PC-3 (cell line): ENCODE measurements at places on chromosomes 11 and 22. TPM values are rescaled to one million over a fixed set of nuclear protein-coding genes. Genes with fewer than 3 reads are reported as not detected.

- no peak overlapping the region for H3K4me3 ChIP-seq
- no peaks in the 10 kb centered on the region for H3K27me3 ChIP-seq
- no peaks in the 10 kb centered on the region for H3K4me1 ChIP-seq
- H3K27ac ChIP-seq = no peak overlapping the region
- no peak for DNase-seq
These were observed 17.8 kb downstream of the KCTD17 start for GRCh38 chr22:37069319-37069718.

DNA sequence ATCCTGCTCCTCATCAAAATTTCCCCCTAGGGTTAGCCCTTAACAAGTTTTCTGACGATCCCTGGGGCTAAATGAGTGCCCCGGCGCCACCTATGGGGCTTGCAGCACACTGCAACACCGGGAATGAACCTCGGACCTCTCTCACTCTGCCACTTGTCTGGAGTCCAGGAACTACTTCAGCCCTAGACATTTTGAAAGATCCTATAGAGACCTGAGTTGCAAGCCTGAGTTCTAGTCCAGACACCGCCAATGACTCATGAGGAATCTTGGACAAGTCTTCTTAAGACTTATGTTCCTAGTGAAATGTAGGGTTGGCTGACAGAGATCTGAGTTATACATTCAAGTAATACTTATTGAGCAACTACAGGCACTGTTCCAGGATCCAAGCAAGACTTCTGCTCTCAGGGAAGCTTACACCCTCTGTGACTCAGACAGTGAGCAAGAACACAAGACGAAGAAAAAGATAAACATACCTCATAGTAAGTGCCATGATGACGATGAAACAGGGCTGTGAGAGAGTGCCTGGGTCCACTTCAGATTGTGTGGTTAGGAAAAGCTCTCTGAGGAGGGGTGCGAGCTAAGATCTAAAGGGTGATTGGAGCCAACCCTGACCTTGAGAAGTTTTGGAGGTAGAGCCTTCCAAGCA, 10.2 kb upstream of the STK33 start:
- H3K4me1 ChIP-seq = peaks cover 17% of the 10 kb centered on the region
- H3K36me3 ChIP-seq = no peaks in the 10 kb centered on the region
- H3K27me3 ChIP-seq = no peaks in the 10 kb centered on the region
- H3K4me3 ChIP-seq = no peak overlapping the region
- peak; percentile 96 for DNase-seq

DNA sequence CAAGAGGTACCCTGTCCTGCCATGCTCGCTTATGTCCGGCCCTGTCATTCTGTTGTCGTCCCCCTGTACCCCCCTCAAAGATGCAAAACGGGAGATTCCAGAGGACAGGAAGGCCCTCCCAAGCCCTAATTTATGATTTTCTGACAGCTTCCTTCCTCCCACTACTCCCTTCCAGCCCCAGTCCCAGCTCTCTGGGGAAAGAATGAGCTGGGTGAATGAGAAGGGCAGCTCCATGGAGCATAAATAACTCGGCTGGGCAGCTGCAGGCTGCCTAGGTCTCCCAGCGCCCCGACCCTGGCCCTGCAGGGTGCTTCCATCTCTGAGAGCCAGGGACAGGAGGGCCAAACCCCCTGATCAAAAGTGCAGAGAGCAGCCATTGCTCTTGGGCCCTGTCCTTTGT, 3.9 kb upstream of the EMID1 start:
- DNase-seq = no peak
- no peaks in the 10 kb centered on the region for H3K36me3 ChIP-seq
- no peaks in the 10 kb centered on the region for H3K27me3 ChIP-seq

GRCh38 chr11:61828629-61829407, 718 bp downstream of the FADS2 start:
- no peaks in the 10 kb centered on the region for H3K36me3 ChIP-seq
- no peaks in the 10 kb centered on the region for H3K27me3 ChIP-seq
- peak; percentile 33 for DNase-seq
- H3K4me1 ChIP-seq = peaks cover 21% of the 10 kb centered on the region
- H3K27ac ChIP-seq = peak overlapping the region; percentile 80
- peak overlapping the region; percentile 88 for H3K4me3 ChIP-seq

DNA sequence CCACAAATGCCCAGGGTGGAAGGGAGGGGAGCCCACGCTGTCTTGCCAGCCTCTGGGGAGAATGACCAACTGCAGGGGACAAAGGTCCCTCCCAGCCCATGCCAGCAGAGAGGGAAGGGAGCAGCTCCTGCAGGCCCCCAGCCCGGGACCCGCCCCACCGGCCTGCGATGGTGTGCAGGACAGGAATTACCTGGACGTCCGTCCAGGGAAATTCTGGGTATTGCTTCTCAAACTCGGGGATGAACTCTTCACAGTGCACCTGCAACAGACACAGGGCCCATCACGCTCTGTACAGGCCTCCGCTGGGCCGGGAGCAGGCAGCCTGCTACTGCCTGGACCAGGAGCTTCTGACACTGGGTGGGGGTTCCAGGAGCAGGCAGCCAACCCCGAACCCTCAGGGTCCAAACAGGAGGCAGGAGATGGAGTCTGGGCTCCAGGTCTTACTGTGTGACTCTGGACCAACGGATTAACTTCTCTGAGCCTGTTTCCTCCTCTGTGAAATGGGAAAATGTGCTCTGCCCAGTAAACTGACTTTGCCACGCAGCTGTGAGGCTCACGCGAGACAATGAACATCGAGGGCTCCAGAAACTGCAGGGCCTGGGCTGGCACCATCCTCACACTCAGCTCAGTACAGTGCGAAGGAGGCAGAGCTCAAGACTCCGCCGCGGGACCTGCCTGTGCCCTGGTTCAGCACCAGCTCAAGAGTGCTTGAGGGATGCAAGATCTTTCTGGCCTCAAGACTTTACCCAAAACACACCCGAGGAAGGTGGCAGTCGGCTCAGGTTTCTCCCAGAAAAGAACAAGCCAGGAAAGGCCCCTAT, 17.4 kb downstream of the TTLL12 start:
- H3K4me1 ChIP-seq = no peaks in the 10 kb centered on the region
- no peak overlapping the region for H3K27ac ChIP-seq
- H3K27me3 ChIP-seq = no peaks in the 10 kb centered on the region

GRCh38 chr22:38844315-38845003, 631 bp upstream of the NPTXR start:
- no peaks in the 10 kb centered on the region for H3K27me3 ChIP-seq
- H3K36me3 ChIP-seq = no peaks in the 10 kb centered on the region
- peak overlapping the region; percentile 56 for H3K4me3 ChIP-seq
- no peak for DNase-seq

GRCh38 chr22:46583571-46583970, 36.6 kb upstream of the GRAMD4 start:
- no peaks in the 10 kb centered on the region for H3K27me3 ChIP-seq
- no peak for DNase-seq
- H3K36me3 ChIP-seq = no peaks in the 10 kb centered on the region
- no peaks in the 10 kb centered on the region for H3K4me1 ChIP-seq

- H3K36me3 ChIP-seq = no peaks in the 10 kb centered on the region
- DNase-seq = no peak
- H3K27me3 ChIP-seq = peaks cover 55% of the 10 kb centered on the region
- no peak overlapping the region for H3K4me3 ChIP-seq
These were observed 28.5 kb upstream of the PAK1 start for GRCh38 chr11:77502346-77502905.

DNA sequence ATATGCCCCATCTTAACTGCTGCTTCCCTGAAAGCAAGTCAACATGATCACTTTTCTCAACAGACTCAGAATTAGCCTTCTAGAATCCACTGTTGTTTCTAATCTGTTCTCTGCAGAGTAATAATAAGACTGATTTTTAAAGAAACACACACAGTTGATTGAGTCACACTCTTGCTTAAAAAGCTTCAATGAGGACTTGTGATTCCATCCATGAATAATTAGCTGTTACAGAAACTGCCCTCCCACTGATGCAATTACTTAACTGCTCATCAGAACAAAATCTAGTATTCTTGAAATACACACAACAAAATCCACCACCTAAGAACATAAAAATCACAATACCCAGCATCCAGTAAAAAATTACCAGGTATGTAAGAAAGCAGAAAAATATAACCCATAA, 100.5 kb upstream of the TIMP3 start:
- no peaks in the 10 kb centered on the region for H3K36me3 ChIP-seq
- no peaks in the 10 kb centered on the region for H3K4me1 ChIP-seq
- no peak overlapping the region for H3K27ac ChIP-seq

DNA sequence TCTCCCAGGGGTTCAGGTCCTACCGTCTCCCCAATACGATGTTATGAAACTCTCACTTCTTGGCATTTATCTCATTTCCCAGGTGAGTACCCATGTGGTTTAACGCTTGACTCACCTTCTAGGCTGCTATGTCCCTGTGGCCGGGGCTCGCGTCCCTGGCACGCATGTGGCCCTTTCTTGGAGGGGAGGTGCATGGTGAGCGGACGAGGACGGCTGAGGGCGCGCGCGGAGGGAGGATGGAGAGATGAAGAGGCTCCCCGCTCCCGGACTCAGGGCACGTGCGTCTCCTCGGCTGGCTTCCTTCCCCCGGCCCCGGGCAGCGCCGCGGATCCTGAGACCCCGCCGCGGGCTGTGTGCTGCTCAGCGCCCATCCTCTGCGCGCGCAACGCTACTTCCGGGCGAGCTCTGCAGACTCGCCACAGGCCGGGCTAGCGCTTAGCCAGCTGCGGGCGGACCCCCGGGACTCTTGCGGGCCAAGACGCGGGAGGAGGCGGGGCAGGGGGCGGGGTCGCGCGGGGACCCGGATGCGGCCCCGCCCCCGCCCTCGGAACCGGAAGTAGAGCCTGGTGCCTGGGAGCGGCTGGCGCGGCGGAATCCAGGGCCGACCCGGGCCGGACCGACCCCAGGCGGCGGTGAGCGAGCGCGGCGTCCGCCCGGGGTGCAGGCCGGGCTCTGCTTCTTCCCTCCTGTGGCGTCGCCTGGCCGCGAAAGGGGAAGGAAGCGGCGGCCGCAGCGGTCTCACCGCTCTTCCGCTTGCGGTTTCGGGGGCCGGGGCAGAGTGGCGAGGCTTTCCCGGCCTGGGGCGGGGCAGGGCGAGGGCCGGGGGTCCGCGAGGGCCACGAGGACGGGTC, at the start of gene CTTN:
Gene CTTN, plus strand, starts transcription at position 547 of the 851 bp plus-strand sequence. CDS start 8,769 bp downstream, outside the sequence.
- H3K4me1 ChIP-seq = peaks cover 32% of the 10 kb centered on the region
- DNase-seq = peak; percentile 88
- H3K36me3 ChIP-seq = peaks cover 14% of the 10 kb centered on the region
- H3K27ac ChIP-seq = peak within 1 kb of the TSS; percentile 86
- no peaks in the 10 kb centered on the region for H3K27me3 ChIP-seq

DNA sequence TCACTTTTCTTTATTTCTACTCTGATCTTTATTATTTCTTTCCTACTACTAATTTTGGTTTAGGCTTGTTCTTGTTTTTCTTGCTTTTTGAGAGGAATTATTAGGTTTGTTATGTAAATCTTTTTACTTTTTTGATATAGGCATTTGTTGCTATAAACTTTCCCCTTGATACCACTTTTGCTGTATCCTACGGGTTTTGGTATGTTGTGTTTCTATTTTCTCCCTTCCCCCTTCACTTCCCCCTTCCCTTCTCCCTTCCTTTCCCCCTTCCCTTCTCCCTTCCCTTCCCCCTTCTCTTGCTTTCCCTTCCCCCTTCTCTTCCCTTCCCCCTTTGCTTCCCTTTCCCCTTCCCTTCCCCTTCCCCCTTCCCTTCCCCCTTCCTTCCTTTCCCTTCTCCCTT, 529.6 kb downstream of the RAB38 start:
- H3K4me1 ChIP-seq = no peaks in the 10 kb centered on the region
- H3K27me3 ChIP-seq = 0 out of 2 replicates have a peak, but pooled peaks cover 3% of the 10 kb centered on the region
- no peak for DNase-seq

GRCh38 chr11:19816817-19817216, 104.2 kb downstream of the NAV2 start:
- H3K27ac ChIP-seq = no peak overlapping the region
- H3K4me1 ChIP-seq = peaks cover under 1% of the 10 kb centered on the region
- no peaks in the 10 kb centered on the region for H3K36me3 ChIP-seq
- no peaks in the 10 kb centered on the region for H3K27me3 ChIP-seq
- DNase-seq = no peak

GRCh38 chr11:122706291-122707088, 51.0 kb downstream of the UBASH3B start:
- peak; percentile 90 for DNase-seq
- H3K4me3 ChIP-seq = peak overlapping the region; percentile 11; the same call in 1 of the 2 replicates
- H3K27me3 ChIP-seq = no peaks in the 10 kb centered on the region
- peaks cover 59% of the 10 kb centered on the region for H3K4me1 ChIP-seq

- DNase-seq = no peak
- peaks cover 83% of the 10 kb centered on the region for H3K36me3 ChIP-seq
- no peaks in the 10 kb centered on the region for H3K4me1 ChIP-seq
- H3K27ac ChIP-seq = no peak overlapping the region
- H3K27me3 ChIP-seq = no peaks in the 10 kb centered on the region
These were observed 14.3 kb downstream of the DGCR8 start for GRCh38 chr22:20094197-20094807.

GRCh38 chr22:35021161-35021560, 44.8 kb upstream of the ISX start:
- no peaks in the 10 kb centered on the region for H3K36me3 ChIP-seq
- DNase-seq = peak; percentile 6
- H3K27me3 ChIP-seq = no peaks in the 10 kb centered on the region
- H3K4me3 ChIP-seq = no peak overlapping the region

- no peak overlapping the region for H3K27ac ChIP-seq
- peak; percentile 7 for DNase-seq
- no peaks in the 10 kb centered on the region for H3K27me3 ChIP-seq
- H3K4me3 ChIP-seq = no peak overlapping the region
- no peaks in the 10 kb centered on the region for H3K4me1 ChIP-seq
These were observed 744.6 kb downstream of the FAM181B start for GRCh38 chr11:81989093-81989492.

- peak overlapping the region; percentile 61 for H3K27ac ChIP-seq
- peak overlapping the region; percentile 29; the same call in 1 of the 2 replicates for H3K4me3 ChIP-seq
- H3K27me3 ChIP-seq = no peaks in the 10 kb centered on the region
- H3K36me3 ChIP-seq = no peaks in the 10 kb centered on the region
- peak; percentile 95 for DNase-seq
- peaks cover 25% of the 10 kb centered on the region for H3K4me1 ChIP-seq
These were observed 1073.3 kb downstream of the TBC1D22A start for GRCh38 chr22:47835726-47836125.

DNA sequence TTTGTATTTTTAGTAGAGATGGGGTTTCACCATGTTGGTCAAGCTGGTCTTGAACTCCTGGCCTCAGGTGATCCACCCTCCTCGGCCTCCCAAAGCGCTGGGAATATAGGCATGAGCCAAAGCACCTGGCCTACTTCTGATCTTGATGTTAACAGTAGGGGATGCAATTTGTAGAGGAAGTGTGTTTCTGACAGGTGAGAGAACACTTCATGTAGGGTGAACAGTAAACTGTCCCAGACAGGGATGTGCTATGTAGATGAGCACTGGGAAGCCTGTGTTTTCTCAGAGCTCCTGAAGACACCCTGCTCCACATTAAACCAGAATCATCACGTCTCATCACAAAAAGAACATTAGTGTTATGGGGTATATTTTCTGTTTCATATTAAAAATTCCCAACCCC, 45.1 kb downstream of the UBASH3B start:
- DNase-seq = no peak
- H3K27ac ChIP-seq = no peak overlapping the region
- no peaks in the 10 kb centered on the region for H3K27me3 ChIP-seq
- peaks cover 25% of the 10 kb centered on the region for H3K4me1 ChIP-seq

GRCh38 chr11:95100856-95101507, 11.3 kb downstream of the ENDOD1 start:
- H3K4me1 ChIP-seq = peaks cover 7% of the 10 kb centered on the region
- H3K27me3 ChIP-seq = no peaks in the 10 kb centered on the region
- DNase-seq = no peak
- H3K4me3 ChIP-seq = no peak overlapping the region

- no peak overlapping the region for H3K4me3 ChIP-seq
- H3K27ac ChIP-seq = no peak overlapping the region
- H3K4me1 ChIP-seq = no peaks in the 10 kb centered on the region
- H3K36me3 ChIP-seq = no peaks in the 10 kb centered on the region
- H3K27me3 ChIP-seq = no peaks in the 10 kb centered on the region
- no peak for DNase-seq
These were observed 143.2 kb downstream of the OPCML start for GRCh38 chr11:133388975-133389568.

The EXPH5 gene
- 13.5 and 14.1 TPM in 2 replicates for total RNA-seq

The OR6T1 gene
- total RNA-seq = not detected in 2 replicates

The OR51B4 gene
- total RNA-seq = 0.11 TPM in 1 of 2 replicates, not detected in the other

The APOC3 gene
- not detected in 2 replicates for total RNA-seq

The DRAP1 gene
- 944 and 1,531 TPM in 2 replicates for total RNA-seq

The ESAM gene
- 10.4 and 10.8 TPM in 2 replicates for total RNA-seq
